Kidney (tissue), 22 donors: ENCODE measurements at places on chromosomes 7 and 10.
A peak's percentile ranks its signal among the peaks of the same experiment; 100 is the strongest.

GRCh38 chr7:30511494-30511893 lies 6.9 kb upstream of the GGCT start:
- no peak for DNase-seq
- no peak overlapping the region for H3K27ac ChIP-seq
- H3K36me3 ChIP-seq = no peaks in the 10 kb centered on the region
- H3K27me3 ChIP-seq = no peaks in the 10 kb centered on the region
- H3K4me1 ChIP-seq = no peaks in the 10 kb centered on the region

DNA sequence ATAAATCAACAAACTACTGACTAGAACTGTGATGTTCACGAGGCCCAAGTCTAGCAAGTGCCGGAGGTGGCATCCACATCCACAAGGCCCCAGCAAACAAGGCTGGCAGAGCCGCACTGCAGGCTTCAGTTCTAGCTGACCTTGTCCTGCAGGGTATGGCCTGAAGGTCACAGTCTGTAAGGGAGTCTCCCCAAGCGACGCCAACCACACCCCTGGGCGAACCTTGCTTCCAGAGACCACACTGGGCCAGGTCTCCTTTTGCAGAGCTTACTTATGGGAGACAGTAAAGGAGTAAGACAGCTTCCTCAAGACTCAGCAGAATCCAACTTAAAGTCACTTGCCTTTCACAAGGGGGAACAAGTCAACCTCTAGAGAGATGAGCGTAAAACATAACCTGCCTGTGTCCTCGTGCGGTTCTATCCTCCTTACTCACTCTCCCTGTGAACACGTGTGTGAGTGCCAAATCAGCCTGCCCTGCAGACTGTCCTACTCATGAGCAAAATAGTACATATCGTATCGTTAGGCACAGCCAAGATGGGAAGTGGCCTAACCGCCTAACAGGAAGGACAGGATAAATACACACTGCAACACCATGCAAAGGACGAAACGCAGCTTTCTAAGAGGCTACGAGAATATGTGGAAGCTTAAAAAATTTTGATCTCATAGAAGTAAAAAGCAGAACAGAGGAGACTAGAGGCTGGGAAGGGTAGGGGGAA lies 22.7 kb downstream of the FAM53B start:
- H3K27ac ChIP-seq = peak overlapping the region; percentile 28
- DNase-seq = no peak
- H3K4me3 ChIP-seq = no peak overlapping the region
- no peaks in the 10 kb centered on the region for H3K27me3 ChIP-seq

- no peak overlapping the region for H3K4me3 ChIP-seq
- H3K36me3 ChIP-seq = no peaks in the 10 kb centered on the region
- no peak for DNase-seq
Observed at GRCh38 chr10:80917636-80918035, 379.9 kb downstream of the SH2D4B start.

GRCh38 chr10:78783753-78784152 lies 285.0 kb upstream of the ZMIZ1 start:
- no peak for DNase-seq
- no peaks in the 10 kb centered on the region for H3K27me3 ChIP-seq
- H3K36me3 ChIP-seq = no peaks in the 10 kb centered on the region

- no peaks in the 10 kb centered on the region for H3K27me3 ChIP-seq
- H3K4me3 ChIP-seq = no peak overlapping the region
- no peaks in the 10 kb centered on the region for H3K36me3 ChIP-seq
- no peak overlapping the region for H3K27ac ChIP-seq
Observed at GRCh38 chr10:5555881-5556280, 31.1 kb downstream of the CALML3 start.

DNA sequence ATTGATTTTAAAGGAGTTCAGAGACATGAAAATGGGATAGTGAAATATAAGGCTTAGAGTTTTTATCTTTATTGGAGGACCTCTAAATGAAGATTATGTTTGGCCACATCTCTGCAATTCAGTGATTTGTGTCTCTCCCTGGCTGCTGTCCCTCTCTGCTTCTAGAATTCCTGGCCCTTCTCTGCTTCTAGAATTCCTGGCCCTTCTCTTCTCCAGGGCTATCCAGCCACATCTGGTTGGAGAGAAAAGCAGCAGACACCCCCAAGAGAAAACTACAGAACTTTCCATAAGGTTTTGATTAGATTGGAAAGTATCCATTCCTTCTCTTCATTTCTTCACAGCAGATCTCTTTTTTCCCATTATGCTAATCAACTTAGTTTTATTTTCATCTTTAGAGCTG lies 135.5 kb downstream of the NPY start:
- H3K4me3 ChIP-seq = no peak overlapping the region
- H3K27ac ChIP-seq = no peak overlapping the region
- H3K27me3 ChIP-seq = no peaks in the 10 kb centered on the region
- no peak for DNase-seq

DNA sequence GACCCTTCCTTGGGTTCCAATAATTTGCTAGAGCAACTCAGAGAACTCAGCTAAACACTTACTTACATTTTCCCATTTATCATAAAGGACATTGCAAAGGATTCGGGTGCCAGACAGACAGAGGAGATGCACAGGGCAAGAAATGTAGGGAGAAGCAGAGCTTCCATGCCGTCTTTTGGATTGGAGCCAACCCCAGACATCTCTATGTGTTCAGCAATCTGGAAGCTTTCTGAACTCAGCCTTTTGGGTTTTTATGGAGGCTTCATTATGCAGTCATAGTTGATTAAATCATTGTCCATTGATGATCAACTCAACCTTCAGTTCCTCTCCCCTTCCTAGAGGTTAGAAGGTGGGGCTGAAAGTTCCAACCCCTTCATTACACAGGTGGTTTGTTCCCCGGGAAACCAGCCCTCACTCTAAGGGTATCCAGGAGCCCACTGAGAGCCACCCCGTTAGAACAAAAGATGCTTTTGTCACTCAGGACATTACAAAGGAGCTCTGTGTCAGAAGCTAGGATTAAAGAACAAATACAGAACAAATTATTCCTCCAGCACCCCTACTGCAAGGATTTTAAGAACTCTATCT lies 211.9 kb upstream of the VSTM2A start:
- no peak for DNase-seq
- H3K36me3 ChIP-seq = no peaks in the 10 kb centered on the region
- H3K27ac ChIP-seq = no peak overlapping the region

DNA sequence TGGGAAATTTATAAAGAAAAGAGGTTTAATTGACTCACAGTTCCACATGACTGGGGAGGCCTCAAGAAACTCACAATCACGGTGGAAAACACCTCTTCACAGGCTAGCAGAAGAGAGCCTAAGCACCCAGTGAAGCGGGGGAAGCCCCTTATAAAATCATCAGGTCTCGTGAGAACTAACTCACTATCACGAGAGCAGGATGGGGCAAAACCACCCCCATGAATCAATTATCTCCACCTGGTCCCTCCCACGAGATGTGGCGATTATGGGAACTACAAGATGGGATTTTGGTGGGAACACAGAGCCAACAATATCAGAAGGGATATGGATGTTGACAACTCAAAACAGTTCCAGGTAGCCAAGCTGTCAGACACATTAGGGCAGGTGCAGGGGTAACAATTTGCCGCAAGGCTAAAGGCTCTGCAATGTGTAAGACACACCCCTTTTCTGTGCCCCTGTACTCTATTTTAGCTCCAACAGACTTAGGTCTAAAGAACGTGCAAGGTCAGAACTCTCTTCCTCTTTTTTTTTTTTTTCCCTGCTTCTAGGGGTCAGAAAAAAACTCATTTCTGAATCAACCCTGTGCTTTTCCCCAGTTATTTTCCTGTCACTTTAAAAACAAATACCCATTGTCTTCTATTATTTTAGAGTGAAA lies 30.7 kb upstream of the RBM20 start:
- H3K4me3 ChIP-seq = no peak overlapping the region
- no peaks in the 10 kb centered on the region for H3K27me3 ChIP-seq
- no peaks in the 10 kb centered on the region for H3K4me1 ChIP-seq
- DNase-seq = no peak

DNA sequence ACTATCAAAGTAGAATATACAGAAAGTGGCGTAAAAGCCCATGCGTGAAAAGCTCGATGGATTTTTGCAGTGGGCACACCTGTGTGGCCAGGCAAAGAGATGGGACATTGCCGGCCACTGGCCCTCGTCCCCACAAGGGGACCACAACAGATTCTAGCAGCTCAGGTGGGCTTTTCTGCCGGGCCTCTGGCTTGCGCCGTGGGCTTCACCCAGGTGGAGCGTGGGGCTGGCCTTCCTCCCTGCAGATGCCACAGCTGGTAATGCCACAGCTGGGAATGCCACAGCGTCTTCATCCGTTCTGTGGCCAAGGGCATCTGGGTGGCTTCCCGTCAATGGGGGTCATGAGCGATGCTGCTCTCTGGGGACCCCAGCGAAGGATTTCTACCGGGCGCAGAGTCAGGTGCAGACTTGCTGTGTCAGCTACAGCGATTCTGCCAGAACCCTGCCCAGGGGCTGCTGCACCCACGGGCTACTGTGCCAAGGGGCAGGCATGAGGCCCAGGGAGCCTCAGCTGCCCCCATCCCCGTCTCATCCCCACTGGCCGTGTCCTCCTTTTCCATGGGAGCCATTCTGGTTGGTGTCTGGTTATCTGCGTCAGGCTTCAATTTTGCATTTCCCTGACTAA lies 52.5 kb upstream of the NKX6-2 start:
- DNase-seq = no peak
- no peaks in the 10 kb centered on the region for H3K27me3 ChIP-seq
- H3K4me3 ChIP-seq = no peak overlapping the region
- no peak overlapping the region for H3K27ac ChIP-seq

- peak overlapping the region; percentile 86 for H3K27ac ChIP-seq
- no peaks in the 10 kb centered on the region for H3K27me3 ChIP-seq
- H3K36me3 ChIP-seq = no peaks in the 10 kb centered on the region
- peak overlapping the region; percentile 58 for H3K4me3 ChIP-seq
Observed at GRCh38 chr10:132536241-132536876, 1.2 kb upstream of the INPP5A start.

GRCh38 chr10:79320316-79320715 lies 27.0 kb upstream of the PPIF start:
- no peaks in the 10 kb centered on the region for H3K36me3 ChIP-seq
- no peak overlapping the region for H3K27ac ChIP-seq
- no peaks in the 10 kb centered on the region for H3K4me1 ChIP-seq
- H3K4me3 ChIP-seq = no peak overlapping the region

GRCh38 chr7:5218564-5219360 lies 28.7 kb downstream of the WIPI2 start:
- no peak overlapping the region for H3K4me3 ChIP-seq
- H3K36me3 ChIP-seq = peaks cover 2% of the 10 kb centered on the region
- H3K27me3 ChIP-seq = no peaks in the 10 kb centered on the region
- no peaks in the 10 kb centered on the region for H3K4me1 ChIP-seq

GRCh38 chr10:32959006-32959920 lies 1.2 kb upstream of the ITGB1 start:
- no peaks in the 10 kb centered on the region for H3K36me3 ChIP-seq
- peaks cover 15% of the 10 kb centered on the region for H3K4me1 ChIP-seq
- no peaks in the 10 kb centered on the region for H3K27me3 ChIP-seq

DNA sequence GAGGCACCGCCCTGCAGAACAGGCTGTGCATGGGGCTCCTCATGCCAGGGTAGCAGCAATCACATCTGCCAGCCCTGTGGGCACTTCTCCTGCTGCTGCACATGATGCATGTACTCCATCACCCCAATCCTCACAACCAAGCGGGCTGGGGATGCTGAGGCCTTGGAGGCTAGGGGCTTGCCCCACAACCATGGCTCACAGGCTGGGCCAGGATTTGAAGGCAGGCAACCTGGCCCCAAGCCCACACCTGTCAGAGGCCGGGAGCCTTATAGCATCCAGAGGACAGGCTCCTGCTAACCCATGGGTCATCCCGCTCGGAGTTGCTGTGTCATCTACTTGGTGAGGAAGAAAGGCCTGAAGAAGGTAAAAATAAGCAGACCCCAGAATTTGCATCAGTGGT lies 2.2 kb downstream of the POLM start:
- H3K4me1 ChIP-seq = peaks cover 38% of the 10 kb centered on the region
- H3K27ac ChIP-seq = no peak overlapping the region
- no peak for DNase-seq
- H3K4me3 ChIP-seq = no peak overlapping the region
- peaks cover 36% of the 10 kb centered on the region for H3K36me3 ChIP-seq
- no peaks in the 10 kb centered on the region for H3K27me3 ChIP-seq

GRCh38 chr7:49341849-49342248 lies 417.5 kb downstream of the CDC14C start:
- H3K4me1 ChIP-seq = no peaks in the 10 kb centered on the region
- DNase-seq = no peak
- H3K27ac ChIP-seq = no peak overlapping the region
- H3K4me3 ChIP-seq = no peak overlapping the region

- DNase-seq = no peak
- H3K36me3 ChIP-seq = no peaks in the 10 kb centered on the region
- H3K27ac ChIP-seq = no peak overlapping the region
- no peak overlapping the region for H3K4me3 ChIP-seq
Observed at GRCh38 chr7:35380739-35381224, 126.9 kb upstream of the TBX20 start.

- no peaks in the 10 kb centered on the region for H3K36me3 ChIP-seq
- no peak for DNase-seq
- H3K4me3 ChIP-seq = no peak overlapping the region
- no peaks in the 10 kb centered on the region for H3K4me1 ChIP-seq
Observed at GRCh38 chr10:110413903-110414547, 83.7 kb upstream of the DUSP5 start.

DNA sequence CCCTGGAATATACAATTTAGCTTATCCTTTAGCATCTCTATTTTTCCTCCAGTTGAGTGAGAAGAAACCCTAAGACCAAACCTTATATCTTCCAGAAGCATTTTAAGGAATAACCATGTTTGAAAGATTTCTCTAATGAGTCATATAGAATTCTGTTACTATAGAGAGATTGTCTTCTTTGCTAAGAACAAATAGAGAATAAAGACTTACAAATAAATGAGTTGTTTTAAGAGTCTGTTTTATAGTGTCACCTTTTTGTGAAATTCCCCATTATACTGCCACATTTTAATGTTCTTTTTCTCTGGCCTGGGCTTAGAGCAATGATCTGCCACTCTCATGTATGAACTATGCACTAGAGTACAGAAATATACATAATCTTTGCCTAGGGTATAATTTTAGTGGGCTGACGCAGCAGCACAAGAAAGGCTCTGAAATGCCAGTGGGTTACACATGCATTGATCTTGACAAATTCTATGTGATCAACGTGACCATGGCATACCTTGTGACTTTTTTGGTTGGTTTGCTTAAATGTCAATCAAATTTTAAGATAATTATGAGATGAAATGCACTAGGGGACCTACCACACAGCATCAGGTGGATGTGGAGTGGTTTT lies 145.1 kb upstream of the MKLN1 start:
- no peak for DNase-seq
- no peak overlapping the region for H3K4me3 ChIP-seq
- no peak overlapping the region for H3K27ac ChIP-seq
- H3K27me3 ChIP-seq = no peaks in the 10 kb centered on the region
- no peaks in the 10 kb centered on the region for H3K36me3 ChIP-seq
